Left ventricle myocardium inferior (tissue), 1 donor: ENCODE measurements at places on chromosomes 5 and 9.

- H3K36me3 ChIP-seq, result no peaks in the 10 kb centered on the region
- peaks cover 12% of the 10 kb centered on the region for H3K4me1 ChIP-seq
- DNase-seq, result no peak
- H3K27me3 ChIP-seq, result no peaks in the 10 kb centered on the region
- H3K4me3 ChIP-seq, result no peak overlapping the region
These were observed 83.6 kb upstream of the PLPP1 start for GRCh38 chr5:55618318-55618717.

GRCh38 chr5:1719860-1720259, 79.8 kb downstream of the MRPL36 start:
- H3K27ac ChIP-seq, result no peak overlapping the region
- H3K4me3 ChIP-seq, result no peak overlapping the region
- H3K36me3 ChIP-seq, result no peaks in the 10 kb centered on the region
- no peak for DNase-seq
- no peaks in the 10 kb centered on the region for H3K4me1 ChIP-seq
- peaks cover 39% of the 10 kb centered on the region for H3K27me3 ChIP-seq

- DNase-seq, result no peak
- peak overlapping the region; percentile 47 for H3K27ac ChIP-seq
- H3K4me1 ChIP-seq, result peaks cover 13% of the 10 kb centered on the region
- no peaks in the 10 kb centered on the region for H3K27me3 ChIP-seq
- H3K4me3 ChIP-seq, result no peak overlapping the region
- no peaks in the 10 kb centered on the region for H3K36me3 ChIP-seq
These were observed 289.9 kb upstream of the SLC30A5 start for GRCh38 chr5:68803881-68804319.

GRCh38 chr5:113489299-113489698, 1.0 kb upstream of the MCC start:
- peaks cover 64% of the 10 kb centered on the region for H3K27me3 ChIP-seq
- H3K27ac ChIP-seq, result peak overlapping the region; percentile 57
- H3K4me3 ChIP-seq, result peak overlapping the region; percentile 77
- H3K36me3 ChIP-seq, result no peaks in the 10 kb centered on the region
- no peak for DNase-seq

DNA sequence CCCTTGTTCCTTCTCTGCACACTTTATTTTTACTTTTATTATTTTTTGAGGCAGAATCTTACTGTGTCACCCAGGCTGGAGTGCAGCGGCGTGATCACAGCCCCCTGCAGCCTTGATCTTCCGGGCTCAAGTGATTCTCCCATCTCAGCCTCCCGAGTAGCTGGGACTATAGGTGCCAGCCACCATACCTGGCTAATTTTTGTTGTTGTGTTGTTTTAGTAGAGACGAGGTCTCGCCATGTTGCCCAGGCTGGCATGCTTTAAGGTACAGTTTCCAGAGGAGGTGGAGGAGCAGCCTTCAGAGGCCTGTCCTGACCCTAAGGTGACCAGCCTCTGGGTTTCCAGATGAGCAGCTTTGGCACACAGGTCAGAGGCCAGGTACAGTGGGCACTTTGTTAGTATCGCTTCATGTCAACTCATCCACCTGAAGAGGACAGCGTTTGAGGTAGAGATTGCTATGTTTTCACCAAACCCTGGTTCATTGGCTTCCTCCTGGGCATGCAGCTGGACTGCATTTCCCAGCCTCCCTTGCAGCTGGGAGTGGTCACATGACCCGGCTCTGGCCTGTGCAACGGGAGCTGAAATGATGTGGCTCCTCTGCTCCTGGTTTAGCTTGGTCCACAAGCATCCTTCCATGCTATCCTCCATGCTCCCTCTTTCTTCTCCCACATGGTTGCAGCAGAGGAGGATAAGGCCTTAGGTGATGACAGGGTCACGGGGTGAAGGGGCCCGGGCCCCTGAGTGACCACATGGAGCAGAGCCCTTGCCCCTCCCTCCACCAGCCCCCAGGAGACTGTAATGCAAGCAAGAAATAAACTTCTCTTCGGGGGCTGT, 139.3 kb upstream of the IER5L start:
- no peak overlapping the region for H3K4me3 ChIP-seq
- no peaks in the 10 kb centered on the region for H3K36me3 ChIP-seq
- H3K27me3 ChIP-seq, result no peaks in the 10 kb centered on the region
- DNase-seq, result no peak
- peak overlapping the region; percentile 93 for H3K27ac ChIP-seq

GRCh38 chr5:40409601-40410000, 270.1 kb upstream of the PTGER4 start:
- no peak for DNase-seq
- H3K27me3 ChIP-seq, result no peaks in the 10 kb centered on the region
- H3K4me1 ChIP-seq, result peaks cover 46% of the 10 kb centered on the region
- no peaks in the 10 kb centered on the region for H3K36me3 ChIP-seq
- peak overlapping the region; percentile 76 for H3K27ac ChIP-seq
- no peak overlapping the region for H3K4me3 ChIP-seq

- peaks cover 7% of the 10 kb centered on the region for H3K27me3 ChIP-seq
- no peak overlapping the region for H3K27ac ChIP-seq
- DNase-seq, result no peak
These were observed 217.7 kb upstream of the PANK3 start for GRCh38 chr5:168796593-168797580.

GRCh38 chr9:69882998-69883565, 62.5 kb downstream of the CFAP95 start:
- H3K27me3 ChIP-seq, result no peaks in the 10 kb centered on the region
- no peak overlapping the region for H3K27ac ChIP-seq
- no peak for DNase-seq
- H3K36me3 ChIP-seq, result no peaks in the 10 kb centered on the region
- peaks cover 12% of the 10 kb centered on the region for H3K4me1 ChIP-seq
- no peak overlapping the region for H3K4me3 ChIP-seq
